ENCODE measurements at places on chromosomes 13 and 19.
A peak's percentile ranks its signal among the peaks of the same experiment; 100 is the strongest.

GRCh38 chr19:47324502-47324901 is 7.5 kb upstream of the C5AR2 start:
- DNase-seq, result no peak

GRCh38 chr13:71866335-71867130 is 471 bp downstream of the DACH1 start:
- no peak for DNase-seq

DNA sequence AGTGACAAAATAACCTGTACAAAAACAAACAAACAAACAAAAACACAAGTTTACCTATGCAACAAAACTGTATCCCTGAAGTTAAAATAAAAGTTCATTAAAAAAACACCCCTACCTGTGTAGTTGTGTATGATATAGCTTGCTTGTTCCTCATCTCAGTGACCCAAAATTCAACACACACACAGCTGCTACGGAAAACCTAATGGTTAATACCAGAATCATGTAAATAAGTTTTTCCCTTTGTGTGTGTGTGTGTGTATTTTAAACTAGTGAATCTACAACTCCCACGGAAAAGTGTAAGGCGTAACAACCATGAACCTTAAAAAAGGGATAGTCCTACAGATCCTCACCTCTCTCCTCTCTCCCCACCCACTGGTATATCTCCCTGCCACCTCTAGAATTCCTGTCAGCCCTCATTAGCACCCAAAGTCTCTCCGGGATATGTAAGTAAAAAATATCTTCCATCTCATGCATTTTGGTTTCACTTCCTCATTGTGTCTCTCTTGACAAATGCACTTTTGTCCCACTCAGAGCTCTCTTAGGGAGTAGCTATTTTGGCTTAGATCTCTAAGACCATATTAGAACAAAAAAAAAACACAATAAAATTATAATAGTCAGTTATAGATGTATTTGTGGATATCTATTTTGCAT is 2236.5 kb downstream of the PCDH9 start:
- DNase-seq, result no peak

DNA sequence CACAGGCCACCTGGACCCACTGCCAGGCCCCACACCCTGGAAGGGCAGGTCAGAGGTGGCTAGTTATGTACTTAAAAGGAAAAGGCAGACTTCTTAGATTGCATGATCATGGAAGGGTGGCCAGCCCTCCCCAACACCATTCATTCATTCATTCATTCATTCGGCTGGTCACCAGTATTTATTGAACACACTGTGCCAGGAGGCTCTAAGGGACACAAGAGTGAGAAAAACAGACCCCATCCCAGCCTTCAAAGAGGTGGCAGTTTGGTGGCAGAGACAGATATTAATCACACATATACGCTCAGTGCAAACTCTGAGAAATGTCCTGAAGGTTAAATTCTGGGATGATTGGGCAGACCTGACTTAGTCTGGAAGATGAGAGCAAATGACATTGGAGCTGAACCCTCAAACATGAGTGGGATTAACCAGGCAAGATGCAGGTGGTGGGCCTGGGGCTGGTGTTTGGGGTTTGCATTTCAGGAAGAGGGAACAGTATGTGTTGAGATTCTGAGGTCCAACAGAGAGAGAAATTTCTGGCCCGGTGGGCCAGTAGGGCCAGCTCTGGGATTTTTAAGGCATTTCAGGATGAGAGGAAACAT is 147.5 kb downstream of the ZNF536 start:
- DNase-seq, result no peak

DNA sequence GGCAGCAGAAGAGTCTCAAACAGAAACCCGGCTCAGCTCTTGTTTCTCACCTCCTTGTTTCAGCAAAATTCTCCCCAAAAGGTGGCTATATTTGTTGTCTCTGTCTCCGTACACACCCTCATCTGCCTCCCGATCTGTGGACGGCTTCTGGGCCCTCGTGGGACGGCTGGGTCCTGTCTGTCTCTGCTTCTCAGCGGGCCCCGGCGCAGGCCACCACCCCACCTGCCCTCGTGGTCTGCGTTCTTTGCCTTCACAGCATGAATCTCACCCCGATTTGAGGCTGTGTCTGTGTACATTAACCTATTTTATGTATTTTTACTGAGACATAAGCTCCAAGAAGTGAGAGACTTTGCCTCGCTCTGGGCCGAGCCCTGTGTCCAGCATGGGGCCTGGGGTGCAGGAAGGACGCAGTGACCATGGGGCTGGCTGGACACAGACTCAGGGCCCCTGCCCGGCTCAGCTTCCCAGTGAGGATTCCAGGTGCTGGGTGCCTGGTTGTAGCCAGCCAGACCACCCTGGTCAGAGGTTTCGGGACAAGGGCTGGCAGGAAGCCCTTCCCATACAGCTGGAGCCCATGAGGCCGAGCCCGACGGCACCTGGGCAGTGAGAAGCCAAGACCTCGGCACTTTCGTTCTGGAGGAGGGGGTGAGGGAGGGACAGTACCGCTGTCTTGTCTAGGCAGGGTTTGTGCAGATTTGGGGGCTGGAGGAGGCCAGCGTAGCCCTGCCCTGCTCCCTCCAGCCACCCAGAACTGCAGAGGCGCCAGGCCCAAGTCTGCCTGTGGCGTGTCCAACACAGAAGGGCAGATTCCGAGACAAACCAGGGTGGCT is 78.5 kb upstream of the MCF2L start:
- DNase-seq, result no peak

DNA sequence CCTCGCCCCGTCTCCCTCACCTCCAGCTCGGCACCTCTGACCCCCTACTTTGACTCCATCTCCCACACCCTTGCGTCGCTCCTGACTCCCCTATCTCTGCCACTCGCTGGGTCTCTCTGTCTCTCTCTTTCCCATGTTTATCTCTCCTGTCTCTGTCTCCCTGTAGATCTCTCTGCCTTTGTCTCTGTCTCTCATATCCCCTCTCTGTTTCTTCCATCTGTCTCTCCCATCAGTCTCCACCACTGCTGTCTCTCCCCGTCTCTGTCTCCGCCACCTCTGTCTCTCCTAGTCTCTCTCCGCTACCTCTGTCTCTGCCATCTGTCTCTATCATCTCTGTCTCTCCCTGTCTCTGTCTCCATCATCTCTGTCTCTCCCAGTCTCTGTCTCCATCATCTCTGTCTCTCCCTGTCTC is 12.4 kb upstream of the BBC3 start:
- no peak for DNase-seq

- DNase-seq, result no peak
Measured at GRCh38 chr19:2136796-2137195, 14.6 kb downstream of the AP3D1 start.

DNA sequence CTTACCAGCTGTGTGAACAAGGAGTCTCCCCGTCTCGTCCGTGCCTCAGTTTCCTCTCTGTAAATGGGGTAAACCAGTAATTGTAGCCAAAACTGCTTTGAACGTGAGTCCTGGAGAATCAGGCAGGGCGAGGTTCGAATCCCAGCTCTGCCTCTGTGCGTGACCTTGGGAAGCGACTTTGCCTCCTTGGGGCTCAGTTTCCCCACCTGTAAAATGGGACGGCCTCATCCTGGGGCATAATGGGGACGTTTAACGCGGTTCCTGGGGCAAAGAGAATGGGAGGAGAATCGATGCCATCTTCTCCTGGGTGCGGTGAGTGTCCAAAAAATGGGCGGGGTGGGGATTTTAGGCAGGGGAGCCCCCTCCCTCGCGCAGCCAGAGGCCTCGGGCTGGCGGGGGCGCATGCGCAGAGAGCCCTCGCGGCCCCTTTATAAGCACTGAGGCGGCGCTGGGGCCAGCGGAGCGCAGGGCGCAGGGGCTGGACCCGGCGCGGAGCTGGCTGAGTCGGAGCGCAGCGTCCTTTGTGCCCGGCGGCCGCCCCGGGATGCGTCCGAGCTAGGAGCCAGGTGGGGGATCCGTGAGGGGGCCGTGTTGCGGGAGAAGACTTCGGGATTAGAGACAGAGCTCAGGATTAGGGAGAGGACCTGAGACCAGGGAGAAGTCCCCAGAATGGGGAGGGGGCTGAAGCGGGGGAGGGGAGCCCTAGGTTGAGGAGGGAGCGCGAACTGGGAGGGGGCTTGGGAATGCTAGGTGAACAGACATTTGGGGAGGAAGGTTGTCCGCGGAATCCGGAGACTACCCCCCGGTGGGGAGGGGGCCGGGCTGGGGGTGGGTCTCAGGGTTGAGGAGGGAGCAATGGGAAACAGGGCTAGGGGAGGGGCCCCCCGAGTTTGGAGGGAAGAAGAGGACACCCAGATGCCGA is at the start of gene NCAN:
Gene NCAN, plus strand, starts transcription at position 460 of the 922 bp plus-strand sequence. CDS start 4,996 bp downstream, outside the sequence.
- no peak for DNase-seq

GRCh38 chr19:406135-406781 is 2.7 kb downstream of the C2CD4C start:
- no peak for DNase-seq

DNA sequence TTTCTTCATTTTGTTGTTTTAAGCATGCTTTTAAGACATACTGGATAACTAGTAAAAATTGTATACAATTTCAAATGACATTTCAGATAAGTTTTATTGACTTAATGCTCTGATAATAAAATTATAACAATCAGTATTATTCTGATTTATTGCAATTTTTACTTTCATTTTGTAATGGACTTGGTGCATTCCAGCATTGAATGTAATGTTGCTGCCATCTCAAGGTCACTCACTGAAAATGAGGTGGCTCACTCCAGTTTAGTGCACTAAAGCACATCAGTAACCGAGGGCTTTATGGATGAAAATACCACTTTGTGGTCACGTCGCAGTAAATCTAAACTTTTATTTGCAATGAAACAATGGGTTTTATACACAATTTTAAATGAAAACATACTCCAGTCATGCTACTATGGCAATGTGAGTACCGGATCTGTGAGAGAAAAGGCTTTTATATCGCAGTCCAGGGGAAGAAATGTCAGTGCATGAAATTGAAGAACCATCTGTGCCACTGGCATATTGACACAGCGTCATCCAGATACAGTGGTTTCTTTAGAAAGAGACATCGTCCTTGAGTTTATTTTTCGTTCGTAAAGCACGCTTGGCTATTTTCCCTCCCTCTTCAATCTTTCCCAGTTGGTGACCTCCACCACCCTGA is 20.7 kb upstream of the ZNF507 start:
- DNase-seq, result no peak

GRCh38 chr19:6274756-6275155 is 5.0 kb downstream of the MLLT1 start:
- no peak for DNase-seq

- DNase-seq, result peak; percentile 28
Measured at GRCh38 chr13:112821340-112822055, 131.7 kb downstream of the ATP11A start.

DNA sequence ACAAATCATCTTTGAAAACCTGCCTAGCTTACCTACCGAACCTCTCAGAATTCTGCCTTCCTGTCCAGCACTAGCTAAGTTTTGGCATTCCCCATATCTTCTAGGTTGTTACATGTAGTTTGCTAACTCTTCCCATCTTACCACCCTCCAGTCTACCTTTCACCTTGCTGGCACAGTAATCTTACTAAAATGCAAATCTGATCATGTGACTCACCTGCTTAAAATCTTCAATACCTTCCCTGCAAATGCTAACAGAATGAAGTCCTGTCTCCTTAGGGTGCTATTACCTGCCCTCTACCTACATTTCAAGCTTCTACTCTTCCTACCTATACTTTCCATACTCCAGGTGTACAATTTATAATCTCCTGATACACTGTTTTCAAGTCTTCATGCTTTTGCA is 30.4 kb downstream of the INTS6 start:
- DNase-seq, result peak; percentile 21

DNA sequence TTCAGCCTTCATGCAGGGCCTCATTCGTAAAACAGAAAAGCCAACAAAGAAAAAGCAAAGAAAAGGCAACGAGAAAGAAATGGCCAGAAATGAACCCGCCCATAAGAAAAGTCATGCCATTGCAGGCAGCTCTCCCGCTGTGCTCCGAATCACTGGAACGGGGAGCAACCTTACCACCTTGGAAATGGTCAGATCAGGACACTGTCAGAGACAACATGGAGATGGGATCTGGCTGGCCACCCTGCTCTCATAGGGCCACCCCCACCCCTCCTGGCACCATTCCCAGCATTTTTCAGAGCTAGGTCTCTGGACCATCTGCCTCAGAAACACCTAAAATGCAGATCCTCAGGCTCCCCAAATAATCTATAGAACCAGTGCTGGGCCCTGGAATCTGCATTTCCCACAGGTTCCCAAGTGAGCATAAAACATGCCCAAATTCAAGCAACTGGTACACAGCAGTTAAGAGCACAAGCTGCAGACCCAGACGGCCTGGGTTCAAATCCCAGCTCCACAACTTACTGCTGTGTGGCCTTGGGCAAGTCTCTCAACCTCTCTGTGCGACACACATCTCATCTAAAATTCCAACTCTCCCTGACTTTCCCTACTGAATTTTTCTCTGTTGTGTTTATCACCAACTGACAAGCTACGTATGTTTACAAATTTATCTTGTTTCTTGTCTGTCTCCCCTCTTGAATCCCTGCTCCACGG is 151.6 kb downstream of the IER2 start:
- no peak for DNase-seq

DNA sequence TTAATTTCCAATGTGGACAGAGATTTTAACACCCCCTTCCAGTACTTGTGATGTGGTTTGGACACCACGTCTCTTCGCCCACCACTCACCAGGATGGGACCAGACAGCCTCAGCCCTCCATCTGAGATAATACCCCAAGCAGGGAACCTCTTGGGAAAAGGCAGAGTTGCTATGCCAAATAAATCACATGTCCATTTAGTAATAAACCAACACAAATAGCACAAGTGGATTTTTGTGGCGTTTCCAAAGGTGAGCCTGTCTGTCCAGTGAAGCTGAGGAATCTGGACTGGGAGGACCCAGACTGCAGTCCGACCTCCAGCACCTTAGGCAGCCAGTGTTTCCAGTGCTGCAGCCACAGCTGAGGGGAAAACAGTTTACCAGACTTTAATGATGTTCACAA is 34.1 kb upstream of the GAS6 start:
- no peak for DNase-seq

DNA sequence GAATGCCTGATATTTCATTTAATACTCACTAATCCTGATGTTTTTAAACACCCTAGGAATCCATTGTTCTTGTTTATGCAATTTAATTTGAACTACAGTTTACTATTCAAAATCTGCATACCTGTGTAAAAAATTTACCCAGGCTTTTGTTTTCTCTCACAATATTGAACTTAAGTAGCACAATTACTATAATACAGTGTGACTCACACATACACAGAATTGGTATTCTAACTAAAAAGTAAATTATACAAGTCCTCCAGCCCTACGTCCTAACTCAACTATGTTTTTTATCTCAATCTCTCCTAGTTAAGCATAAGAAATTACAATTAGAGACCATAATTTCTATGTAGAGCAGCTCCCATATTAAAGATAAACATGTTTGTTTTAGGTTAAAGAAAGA is 41.8 kb downstream of the MYCBP2 start:
- DNase-seq, result no peak

DNA sequence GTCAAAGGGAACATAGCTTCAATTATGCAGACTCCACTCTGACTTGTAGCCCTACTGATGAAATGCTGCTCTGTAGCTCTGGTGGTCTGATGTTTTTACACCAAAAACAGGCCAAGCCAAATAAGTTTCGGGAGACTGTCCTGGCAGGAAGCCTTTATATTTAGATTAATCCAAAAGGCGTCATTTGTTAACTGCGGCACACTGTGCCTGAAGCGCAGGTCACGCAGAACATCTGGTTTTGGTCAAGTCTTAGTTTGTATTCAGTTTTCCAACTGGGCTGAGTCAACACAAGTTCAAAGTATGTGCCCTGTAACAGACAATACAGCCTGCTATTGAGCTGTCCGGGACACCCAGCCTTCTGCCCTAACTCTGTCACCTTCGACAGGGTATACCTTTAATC is 154.6 kb upstream of the IPO5 start:
- no peak for DNase-seq

- DNase-seq, result no peak
Measured at GRCh38 chr19:19192910-19193423, 909 bp downstream of the RFXANK start.
